ENCODE measurements at places on chromosomes 7 and 10.

GRCh38 chr10:6135039-6135438 is 46.2 kb downstream of the RBM17 start:
- DNase-seq: no peak

- no peak for DNase-seq
These were observed 30.4 kb upstream of the RSU1 start for GRCh38 chr10:16847644-16848043.

DNA sequence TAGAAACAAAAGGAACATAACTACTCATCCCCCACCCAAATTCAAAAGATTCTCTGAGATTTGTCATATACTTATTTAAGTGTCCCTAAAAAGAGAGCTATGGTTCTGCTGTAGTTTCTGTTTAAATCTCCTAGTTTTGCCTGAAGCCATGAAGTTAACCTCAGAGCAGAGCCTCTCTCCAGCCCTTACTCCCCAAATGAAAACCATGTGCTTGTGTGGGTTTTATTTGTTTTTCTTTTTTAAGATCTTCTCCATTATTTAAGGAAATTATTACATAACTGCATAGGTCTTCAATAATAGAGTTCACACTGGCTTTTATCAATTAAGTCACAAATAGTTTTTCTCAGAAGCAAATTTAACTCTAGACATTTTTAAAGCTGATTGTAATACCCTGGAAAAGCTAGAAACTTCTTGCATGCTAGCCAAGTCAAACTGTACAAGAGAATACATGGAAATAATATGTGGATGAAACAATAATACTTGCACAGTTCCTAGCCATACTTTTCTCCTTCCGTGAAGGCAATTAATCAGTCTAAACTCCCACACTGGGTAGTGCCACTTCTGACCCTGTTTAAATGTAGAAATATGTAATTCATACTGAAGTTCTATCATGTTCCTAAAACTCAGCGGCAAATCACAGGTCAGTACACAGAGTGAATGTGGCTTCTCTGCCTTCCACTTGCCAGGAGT is 579.7 kb downstream of the SUGCT start:
- no peak for DNase-seq

DNA sequence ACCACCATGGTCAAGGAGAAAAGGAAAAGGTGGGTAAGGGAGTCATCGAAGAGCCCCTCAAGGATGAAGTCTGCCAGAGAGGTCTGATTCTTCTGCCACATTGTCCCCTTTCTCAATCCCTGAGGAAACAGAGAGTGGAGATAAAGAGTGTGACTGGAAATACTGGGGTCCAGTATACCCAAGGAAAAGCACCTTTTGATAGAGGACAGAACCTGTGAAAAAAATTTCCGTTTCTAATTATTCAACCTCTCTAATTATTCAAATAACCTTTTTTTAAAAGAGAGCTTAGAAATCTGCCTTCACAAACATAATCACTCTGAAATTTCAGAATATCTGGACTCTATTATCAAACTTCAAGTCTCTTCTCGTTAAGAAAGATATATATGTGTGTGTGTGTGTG is at the start of gene OR2AE1:
TSS of gene OR2AE1 (minus strand) at position 101 of the 400 bp plus-strand sequence. CDS start at position 101, 0 bp downstream.
- DNase-seq: no peak

GRCh38 chr10:70093335-70093944 is 39.2 kb downstream of the AIFM2 start:
- DNase-seq: no peak

DNA sequence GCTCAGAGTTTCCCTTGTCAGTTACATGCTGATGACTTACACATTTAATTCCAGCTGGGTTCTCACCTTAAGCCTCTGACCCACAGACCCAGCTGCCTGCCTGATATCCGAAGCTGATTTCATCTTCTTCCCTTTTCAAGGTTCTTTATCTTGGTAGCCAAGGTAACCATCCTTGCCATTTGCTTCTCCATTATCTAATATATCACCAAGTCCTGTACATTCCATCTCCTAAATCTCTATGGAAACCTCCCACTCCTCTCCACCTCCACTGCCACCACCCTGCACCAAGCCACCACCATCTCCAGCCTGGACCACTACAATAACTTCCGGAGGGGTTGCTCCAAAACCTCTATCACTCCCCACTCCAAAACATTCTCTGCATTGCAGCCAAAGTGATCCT is 19.9 kb downstream of the SCRN1 start:
- no peak for DNase-seq

DNA sequence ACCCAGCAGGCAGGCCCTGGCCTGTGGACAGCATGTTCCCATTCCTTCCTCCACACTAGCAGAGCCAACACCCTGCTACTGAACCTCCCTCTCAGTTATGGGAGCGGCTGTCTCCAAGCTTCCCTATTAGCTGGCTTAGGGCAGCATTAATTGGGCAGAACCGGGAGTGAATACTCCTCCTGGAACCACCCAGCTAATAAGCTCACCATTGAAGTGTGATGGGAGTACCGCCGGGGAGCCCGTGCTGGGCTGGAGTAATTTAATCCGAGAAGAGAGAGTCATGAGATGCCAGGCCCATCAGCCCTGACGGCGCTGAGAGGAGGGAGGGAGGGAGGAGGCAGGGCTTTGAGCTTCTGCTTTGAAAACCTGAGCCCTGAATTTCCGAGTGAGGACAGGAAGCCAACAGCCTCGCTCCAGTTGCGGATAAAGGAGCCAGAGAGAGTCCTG is 31.8 kb upstream of the ELFN1 start:
- peak; percentile 84 for DNase-seq

DNA sequence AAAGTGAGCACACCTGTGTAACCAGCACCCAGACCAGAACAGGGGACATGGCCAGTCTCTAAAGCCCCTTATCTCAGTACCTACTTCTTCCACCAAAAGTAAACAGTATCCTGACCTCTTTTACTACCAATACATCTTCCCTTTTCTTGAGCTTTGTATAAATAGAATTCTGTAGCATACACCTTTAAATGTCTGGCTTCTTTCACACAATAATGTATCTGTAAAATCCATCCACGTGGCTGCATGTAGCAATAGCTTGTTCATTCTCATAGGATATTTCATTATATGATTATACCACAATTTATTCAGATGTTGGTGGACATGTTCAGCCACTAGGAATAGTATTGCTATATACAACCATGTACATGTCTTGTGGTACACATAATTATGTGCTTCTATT is 40.6 kb downstream of the BTBD16 start:
- DNase-seq: no peak

- DNase-seq: no peak
These were observed 91.5 kb downstream of the PRPF18 start for GRCh38 chr10:13678101-13678843.

DNA sequence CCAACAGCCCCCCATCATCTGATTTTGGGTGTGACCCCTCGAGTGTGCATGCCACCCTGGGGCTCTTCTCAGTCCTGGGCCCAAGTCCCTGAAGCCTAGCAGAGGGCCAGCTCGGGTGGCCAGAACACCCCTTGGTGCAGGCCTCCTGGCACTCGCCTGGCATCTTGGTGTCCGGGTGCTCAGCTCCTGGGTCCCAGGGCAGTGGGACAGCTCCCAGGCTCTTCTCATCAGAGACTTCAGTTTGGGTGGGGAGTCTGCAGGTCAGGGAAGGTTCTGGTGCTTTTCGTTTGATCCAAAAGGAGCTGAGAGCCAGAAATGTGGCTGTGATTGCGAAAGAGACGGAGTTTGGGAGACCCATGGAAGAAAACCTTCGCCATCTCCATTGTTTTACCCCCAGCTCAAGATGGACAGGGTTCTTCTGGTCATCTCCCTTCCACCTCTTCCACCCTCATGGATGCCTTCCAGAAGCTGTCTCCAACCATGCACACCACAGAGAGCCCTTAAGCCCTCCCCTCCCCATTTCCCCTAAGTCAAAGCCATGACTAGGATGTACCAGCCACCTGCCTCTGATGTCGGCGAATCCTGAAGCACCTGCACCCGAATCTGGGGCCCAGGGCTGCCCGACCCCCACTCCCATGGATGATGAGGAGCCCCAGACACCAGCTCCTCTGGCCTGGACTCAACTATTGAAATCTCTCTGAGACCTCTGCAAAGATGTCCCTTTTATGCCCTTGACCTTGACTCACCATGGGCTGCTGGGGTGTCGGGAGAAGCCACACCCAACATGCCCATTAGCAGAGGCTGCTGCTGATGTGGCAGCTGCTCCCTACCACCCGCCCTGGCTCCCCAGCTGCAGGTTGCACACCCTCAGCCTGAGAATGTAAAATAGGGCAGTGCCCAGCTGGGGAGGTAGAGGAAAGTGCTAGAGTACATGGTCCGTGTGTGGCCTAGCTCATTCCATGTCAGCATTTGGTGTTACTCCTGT is 55.3 kb downstream of the ADCYAP1R1 start:
- DNase-seq: no peak

DNA sequence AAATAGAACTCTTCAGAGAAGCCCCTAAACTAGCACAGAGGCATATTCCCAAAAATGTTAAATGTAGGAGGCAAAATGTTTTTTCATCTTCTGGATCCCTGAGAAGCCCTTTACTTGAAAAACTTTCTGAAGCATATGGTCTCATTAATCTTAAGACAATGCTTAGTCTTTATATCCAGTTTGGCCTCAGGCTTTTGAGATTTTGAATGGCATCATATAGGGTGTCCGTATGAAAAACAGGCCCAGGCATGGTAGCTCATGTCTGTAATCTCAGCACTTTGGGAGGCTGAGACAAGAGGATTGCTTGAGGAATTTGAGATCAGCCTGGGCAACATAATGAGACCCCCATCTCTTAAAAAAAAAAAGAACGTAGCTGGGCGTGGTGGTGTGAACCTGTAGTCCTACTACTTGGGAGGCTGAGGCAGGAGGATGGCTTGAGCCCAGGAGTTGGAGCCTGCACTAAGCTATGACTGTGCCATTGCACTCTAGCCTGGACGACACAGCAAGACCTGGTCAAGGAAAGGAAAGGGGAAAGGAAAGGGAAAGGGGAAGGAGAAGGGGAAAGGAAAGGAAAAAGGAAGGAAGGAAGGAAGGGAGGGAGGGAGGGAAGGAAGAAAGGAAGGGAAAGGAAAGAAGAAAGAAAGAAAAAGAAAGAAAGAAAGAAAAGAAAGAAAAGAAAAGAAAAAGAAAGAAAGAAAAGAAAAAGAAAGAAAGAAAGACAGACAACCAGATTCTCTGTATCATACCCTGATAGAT is 119.4 kb downstream of the CDK6 start:
- DNase-seq: peak; percentile 19

GRCh38 chr7:21368317-21368716 is 59.6 kb upstream of the SP4 start:
- DNase-seq: no peak

- DNase-seq: no peak
These were observed 874.1 kb downstream of the GRM8 start for GRCh38 chr7:126378642-126379041.

DNA sequence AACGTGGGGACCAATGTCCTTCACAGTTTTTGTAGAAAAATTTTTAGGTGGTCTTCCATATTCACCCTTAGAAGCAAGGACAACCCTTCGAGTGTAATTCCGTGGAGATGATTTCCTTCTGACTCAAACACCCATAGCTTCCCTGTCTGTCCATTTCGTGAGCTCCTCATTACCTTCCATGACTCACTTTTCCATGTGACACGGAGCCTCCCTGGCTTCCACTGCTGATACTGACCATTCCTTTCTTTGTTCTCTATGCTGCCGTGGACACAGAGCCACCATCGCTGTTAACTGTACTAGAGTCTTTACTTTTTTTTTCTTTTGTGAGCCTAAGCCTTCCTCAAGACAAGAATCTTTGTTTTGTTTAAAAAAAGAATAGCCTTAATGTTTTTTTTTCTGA is 12.5 kb upstream of the ARMS2 start:
- no peak for DNase-seq

- DNase-seq: no peak
These were observed 15.8 kb downstream of the ZNF25 start for GRCh38 chr10:37960591-37961137.

DNA sequence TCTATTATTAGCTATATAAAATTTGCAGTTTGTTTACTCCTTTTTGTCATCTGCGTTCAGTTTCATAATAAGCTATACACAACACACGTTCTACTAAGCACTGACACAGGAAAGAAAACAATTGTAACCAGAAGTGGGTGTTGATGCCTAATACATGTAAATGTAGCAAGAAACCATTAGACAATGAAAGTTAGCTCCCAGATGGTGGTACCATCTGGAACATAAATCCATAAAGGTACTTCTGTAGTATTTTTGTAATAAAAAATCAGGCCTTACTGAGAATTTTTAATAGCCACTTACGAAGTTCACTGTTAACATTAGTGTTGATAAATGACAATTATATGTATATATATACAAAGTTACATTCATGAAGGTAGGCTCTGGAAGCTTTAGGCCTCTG is 194.7 kb downstream of the KCND2 start:
- DNase-seq: peak; percentile 92

- no peak for DNase-seq
These were observed 25.2 kb downstream of the SEC23IP start for GRCh38 chr10:119917777-119918176.

GRCh38 chr7:12692479-12693259 is 5.2 kb downstream of the ARL4A start:
- no peak for DNase-seq

GRCh38 chr10:25875556-25876165 is 58.4 kb upstream of the MYO3A start:
- DNase-seq: peak; percentile 36

DNA sequence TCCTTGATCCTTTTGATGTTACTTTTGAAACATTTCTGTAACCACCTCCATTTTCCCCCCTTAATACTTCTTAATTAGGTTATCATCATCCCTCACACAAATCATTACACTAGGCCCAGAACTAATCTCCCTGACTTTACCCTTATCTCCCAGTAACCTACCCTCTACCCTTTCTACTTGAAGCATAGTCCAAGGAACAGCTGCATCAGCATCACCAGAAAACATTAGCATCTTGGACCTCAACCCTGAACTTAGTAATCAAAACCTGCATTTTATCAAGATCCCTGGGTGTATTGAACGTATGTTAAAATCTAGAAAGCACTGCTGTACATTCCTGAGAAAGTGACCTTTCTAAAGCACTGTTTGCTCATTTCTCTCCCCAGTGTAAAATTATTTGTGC is 38.8 kb downstream of the MGAM2 start:
- no peak for DNase-seq

GRCh38 chr10:72598769-72599701 is 26.8 kb downstream of the MICU1 start:
- no peak for DNase-seq

DNA sequence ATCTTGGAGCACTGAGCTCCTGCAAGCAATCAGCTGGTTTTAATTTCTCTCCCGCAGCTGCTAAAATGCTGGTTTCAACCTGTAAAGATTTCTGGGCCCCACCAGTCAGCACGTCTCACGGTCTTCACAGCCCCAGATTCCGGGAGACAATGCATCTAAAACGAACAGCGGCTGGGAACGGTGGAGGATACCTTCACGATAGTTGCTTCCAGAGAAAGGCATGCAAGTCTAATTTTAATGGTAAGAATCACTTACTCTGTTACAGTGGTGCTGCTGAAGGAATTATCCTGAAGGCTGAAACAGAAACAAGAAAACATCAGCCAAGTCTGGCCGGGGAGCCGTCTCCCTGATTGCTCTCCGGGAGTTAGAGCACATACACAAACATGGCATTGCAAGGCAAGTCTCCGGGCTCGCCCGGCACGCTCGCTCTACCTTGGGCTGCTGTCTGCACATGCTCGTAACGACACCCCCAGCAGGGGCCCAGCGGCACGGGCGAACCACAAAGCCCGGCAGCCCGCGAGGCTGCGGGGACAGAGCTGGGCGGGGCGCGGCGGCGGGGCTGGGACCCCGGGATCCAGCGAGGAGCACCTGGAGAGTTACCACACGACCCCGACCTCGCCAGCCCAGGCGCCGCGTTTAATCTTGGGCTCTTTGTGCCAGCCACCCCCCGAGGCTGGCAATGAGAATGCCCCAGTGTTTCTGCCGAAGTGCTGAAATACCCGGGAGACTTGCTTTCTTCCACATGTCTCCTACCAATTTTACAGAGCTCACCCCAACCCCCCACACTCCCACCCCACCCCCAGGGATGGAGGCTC is at the start of gene FAM13C:
TSS of gene FAM13C (minus strand) at position 406 of the 815 bp plus-strand sequence. CDS start at position 317, 89 bp downstream.
- peak; percentile 30 for DNase-seq

All from NCI-H524 (cell line).